NCI-H2171 treated with DMSO at 0.1 percent for 48 hours (cell line): ENCODE measurements at places on chromosomes 4 and X.

DNA sequence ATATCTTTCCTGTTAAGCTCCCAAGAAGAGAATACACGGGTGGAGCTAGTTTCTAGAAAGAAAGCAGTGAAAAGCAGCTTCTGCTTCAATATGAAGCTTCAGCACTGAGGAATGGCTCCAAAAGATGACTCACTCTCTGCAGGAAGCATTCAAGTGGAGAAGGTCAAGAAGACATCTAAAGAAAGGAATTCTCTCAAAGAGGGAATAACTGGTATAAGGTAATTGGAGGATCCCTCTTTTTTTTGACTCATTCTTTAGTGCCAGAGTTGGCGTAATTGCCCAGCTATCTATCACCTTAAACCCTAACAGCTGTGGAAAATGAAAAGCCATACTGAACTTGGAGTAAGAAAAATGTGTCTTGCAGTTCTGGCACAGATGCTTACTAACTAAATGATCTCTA, 3.5 kb downstream of the EDA2R start:
- DNase-seq: no peak

- DNase-seq: no peak
Observed at GRCh38 chr4:54218736-54219135, 10.4 kb upstream of the PDGFRA start.

- peak; percentile 10 for DNase-seq
Observed at GRCh38 chr4:90824266-90825150, 697.3 kb downstream of the CCSER1 start.

GRCh38 chr4:17117746-17118145, 219.3 kb upstream of the LDB2 start:
- no peak for DNase-seq

GRCh38 chr4:183747931-183748670, 89.0 kb downstream of the TRAPPC11 start:
- peak; percentile 72 for DNase-seq

- peak; percentile 7 for DNase-seq
Observed at GRCh38 chrX:76253432-76253831, 80.6 kb downstream of the PBDC1 start.

DNA sequence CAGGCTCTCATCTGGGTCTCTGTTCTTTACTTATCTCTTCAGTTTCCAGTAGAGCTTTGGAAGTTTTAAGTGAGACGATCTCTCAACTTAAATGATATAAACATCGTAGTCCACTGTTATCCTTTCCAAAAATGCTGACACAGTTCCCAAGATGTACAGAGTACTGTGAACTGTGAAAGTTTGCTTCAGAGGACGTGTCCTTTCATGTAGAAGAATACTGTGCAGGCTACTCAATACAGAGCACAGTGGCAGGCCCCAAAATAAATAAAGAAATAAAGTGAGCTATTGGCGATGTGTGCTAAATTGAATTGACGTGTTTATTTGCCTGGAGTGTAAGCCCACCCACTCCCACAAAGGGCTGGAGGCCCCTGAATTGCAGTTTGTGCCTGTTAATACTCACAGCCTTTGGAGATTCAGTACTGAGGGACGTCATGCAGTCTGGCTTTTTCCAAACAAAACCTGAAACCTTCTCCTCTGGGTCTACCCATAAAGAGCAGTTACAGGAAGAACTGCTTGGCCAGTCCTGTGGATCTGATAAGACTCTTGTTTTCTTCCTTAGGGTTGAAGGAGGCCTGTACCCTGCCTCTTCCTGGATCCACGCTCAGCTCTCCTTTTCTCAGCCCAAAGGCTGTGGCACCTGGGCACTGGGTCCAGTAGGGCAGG, 66.1 kb downstream of the SOWAHB start:
- no peak for DNase-seq
